ENCODE measurements at places on chromosomes 5 and 9.

- no peak for DNase-seq
These were observed 40.8 kb downstream of the DUSP1 start for GRCh38 chr5:172730222-172730621.

- DNase-seq, result no peak
These were observed 20.7 kb upstream of the SLC25A48 start for GRCh38 chr5:135813758-135814157.

GRCh38 chr9:125183561-125183960 is 6.0 kb downstream of the PPP6C start:
- no peak for DNase-seq

DNA sequence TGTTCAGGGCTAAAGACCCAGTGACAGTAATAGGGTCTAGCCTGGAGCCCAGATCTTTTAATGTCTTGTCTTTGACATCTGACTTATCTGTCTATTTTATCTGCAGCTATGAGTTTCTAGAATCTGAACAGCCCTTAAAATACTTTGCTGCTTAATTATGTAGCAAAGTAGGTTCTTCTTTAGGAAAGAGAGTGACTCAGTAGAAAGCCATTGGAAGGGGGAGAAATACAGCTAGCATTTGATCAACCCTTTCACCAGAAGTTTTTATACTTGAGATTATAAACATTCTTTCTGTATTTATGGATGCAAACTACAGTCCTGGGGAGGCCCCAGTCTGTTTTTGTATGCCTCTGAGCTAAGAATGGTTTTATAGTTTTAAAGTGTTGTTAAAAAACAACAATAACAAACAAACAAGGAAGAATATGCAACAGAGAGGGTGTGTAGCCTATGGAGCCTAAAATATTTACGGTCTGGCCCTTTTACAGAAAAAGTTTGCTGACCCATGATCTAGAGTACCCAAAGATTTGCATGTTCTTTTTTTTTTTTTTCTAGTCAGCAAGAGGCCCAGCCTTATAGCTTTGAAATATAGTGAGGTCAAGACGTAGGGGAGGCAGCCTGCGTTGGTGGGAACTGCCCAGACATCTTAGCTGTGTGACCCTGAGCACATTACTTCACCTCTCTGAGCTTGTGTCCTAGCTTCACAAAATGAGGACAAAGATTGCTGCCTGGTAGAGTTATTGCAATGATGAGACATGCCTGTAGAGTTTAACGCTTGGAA is 9.7 kb downstream of the GSN start:
- DNase-seq, result no peak

DNA sequence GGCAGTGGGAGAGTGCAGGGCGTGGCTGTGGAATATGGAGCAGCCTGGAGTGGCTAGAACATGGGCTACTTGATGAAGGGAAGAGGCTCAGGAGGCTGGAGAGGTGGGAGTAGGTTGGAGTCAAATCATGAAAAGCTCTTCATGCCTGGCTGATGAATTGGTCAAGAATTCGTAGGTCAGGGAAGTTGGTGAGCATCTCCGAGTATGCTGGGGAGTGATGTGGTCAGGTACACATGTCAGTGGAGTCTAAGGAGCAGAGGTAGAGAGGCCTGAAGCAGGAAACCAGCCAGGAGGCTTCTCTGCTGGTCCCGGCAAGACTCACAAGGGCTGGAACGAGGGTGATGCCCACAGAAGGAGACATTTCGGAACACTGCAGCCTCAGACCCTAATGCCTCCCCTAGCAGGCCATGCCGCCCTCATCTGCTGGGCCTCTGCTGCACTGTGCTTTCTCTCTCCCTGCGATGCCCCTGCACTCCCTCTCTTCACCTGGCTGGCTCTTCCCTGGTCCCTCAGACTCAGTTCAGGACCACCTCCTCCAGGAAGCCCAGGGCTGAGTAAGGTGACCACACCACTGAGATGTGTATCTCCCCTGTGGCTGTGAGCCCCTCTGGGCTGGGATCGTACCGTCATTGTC is 33.6 kb downstream of the TMOD1 start:
- no peak for DNase-seq

DNA sequence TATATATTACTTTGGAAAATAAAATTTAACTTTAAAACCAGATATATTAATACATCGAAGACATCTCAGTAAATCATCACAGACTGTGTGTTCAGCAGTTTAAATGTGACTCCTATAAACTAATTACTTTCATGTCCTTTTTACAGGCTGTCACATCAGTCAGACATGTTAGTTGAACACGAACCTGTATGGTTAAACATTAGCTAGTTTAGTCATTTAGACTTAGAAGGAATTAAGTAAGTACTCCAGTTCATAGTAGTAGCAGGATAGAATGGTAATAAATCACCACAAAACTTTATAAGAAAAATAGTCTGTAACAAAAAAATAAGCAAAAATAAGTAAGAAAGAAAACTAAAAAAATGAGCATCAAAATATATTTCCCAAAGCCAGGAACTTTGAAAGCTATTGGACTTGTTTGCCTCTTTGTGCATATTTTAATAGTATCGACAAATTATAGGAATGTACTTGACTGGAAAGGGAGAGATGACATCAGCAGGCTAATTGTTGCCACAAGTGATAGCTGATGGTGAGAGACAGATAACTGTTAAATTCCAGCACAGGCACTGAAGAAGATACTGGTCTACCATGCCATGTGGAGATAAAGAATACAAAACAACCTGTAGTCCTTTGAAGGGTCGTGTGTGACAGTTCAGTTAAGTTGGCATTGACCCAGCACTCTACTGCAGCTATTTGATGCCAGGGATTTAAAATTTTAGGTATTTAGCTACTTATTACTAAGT is 83.9 kb downstream of the RIC1 start:
- no peak for DNase-seq

All from stimulated activated CD4-positive, alpha-beta T cell treated with anti-CD3 and anti-CD28 coated beads, Interleukin-1b, Interleukin-23, amount 100 ng/mL, for 1 hour (primary cell).